ENCODE measurements at places on chromosomes 1 and 21.

- no peak for DNase-seq
Measured at GRCh38 chr1:30930631-30931173, 22.1 kb upstream of the SDC3 start.

DNA sequence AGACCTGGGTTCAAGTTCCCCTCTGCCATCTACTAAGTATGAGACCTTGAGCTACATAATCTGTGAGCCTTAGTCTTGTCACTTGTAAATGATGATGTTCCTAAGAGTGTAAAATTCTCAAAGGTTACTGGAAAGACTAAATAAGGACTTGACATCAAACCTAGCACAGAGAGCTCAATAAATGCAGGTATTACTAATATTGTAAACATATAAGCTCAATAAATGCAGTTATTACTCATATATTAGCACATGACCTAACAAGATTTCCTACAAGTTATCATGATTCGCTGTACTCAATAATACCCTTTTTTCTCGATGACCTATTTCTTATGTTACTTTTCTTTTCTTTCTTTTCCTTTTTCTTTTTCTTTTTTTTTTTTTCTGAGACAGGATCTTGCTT, 174.9 kb downstream of the ZNF281 start:
- no peak for DNase-seq

DNA sequence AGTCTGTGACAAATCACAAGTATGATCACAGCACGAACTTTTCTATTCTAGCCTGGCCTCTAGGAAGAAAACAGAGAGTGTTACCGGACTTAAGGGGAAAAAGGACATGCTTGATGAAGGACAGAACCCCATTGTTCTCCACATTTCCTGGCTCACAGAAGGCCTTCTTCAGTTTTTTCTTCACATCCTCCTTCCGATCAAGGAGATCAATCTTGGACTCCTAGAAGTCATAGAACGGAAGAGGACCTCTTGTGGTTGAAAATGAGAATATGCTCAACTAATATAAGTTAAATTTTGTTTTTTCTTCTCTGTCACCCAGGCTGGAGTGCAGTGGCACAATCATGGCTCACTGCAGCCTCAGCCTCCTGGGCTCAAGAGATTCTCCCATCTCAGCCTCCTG, 30.3 kb downstream of the YARS1 start:
- DNase-seq = no peak

- DNase-seq = no peak
Measured at GRCh38 chr1:150808121-150808520, at the start of gene CTSK. Gene CTSK, minus strand, starts transcription at chr1:150808260. Its CDS starts 1,455 bp downstream, at chr1:150806805.

DNA sequence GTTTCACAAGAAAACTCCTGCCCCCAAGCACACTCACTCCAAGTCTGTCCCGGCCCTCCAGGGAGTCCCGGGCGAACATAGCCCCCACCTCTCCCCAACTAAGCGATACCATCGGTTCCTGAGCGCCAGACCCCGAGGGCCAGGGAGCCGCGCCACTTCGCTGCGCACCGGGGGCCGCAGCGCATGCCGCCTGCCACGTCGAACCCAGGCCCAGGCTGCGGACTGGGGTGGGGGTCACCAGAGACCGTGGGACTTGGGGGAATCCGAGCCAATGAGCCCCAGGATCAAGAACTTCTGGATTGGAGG, 801 bp downstream of the RSPO1 start:
- DNase-seq = no peak

DNA sequence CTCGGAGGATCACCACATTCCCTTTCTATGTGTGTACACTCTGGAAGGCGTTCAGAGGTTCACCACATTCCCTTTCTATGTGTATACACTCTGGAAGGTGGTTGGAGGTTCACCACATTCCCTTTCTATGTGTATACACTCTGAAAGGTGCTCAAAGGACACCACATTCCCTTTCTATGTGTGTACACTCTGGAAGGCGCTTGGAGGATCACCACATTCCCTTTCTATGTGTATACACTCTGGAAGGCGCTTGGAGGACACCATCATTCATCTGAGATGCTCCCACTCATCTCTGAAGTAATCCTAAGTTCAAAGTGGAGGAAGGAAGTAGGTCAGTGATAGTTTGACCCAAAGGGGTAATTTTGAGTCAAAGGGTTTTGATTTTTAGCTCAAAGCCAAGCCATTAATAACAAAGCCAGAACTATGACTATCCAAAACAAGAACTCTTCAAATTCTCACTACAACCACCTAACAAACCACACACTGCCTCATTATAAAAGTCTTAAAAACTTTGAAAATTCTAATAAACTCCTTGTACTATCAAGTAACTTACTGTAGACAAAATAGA, 32.9 kb downstream of the NRIP1 start:
- DNase-seq = no peak

GRCh38 chr1:227318016-227318852, at the start of gene CDC42BPA:
Gene CDC42BPA, minus strand, starts transcription at chr1:227318492. Its CDS starts 1,310 bp downstream, at chr1:227317182.
- DNase-seq = no peak

- no peak for DNase-seq
Measured at GRCh38 chr1:58789996-58790660, 6.3 kb upstream of the JUN start.

GRCh38 chr1:30888391-30888790, 20.2 kb downstream of the SDC3 start:
- no peak for DNase-seq

- no peak for DNase-seq
Measured at GRCh38 chr1:227422581-227422980, 104.3 kb upstream of the CDC42BPA start.

DNA sequence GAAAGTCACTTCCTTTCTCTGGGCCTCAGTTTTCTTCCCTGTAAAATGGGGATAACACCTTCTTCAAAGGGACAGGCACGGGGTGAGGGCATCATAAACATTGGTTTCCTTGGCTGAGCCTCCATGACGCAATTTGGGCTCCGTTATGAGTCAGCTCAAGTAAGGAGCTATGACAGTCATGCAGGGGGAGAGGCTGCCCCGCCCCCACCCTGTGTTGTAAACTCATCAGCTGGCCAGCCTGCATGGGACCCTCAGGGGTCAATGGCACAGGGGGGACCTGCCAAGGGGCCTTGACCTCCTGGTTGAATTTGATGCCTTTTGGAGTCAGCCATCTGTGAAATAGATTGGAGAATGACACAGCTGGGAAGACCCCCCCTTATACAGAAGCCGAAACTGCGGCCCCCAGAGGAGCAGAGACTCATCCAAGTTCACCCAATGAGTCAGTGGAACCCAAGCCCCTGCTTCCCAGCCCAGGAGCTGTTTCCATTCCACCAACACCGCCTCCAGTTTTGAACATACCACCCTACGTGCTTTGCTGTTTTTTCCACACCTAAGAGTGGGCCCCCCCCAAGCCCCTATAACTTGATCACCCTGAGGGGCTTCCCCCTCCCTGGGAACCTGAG, 36.8 kb upstream of the RUNX3 start:
- DNase-seq = peak; percentile 64

GRCh38 chr1:156281281-156281680, 1.3 kb downstream of the SMG5 start:
- DNase-seq = peak; percentile 11

GRCh38 chr1:210711825-210712612, 383.3 kb downstream of the HHAT start:
- no peak for DNase-seq

DNA sequence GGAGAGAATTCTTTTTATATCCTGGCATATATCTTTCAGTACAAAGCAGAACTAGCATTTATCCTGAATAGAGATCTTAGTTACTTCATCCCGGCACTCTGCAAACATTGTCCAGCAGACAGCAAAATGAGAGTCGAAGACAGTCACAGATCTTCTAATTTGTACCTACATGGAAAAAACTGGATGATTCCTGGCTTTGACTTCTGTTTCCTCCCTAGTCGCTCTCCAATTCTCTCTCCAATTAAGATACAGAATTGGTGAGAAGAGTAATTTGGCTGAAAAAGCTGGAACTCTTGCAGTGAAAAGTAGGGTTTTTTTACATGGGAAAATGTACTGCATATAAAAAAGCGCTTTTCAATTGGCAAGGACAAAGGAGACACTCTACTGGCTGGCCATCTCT, 151.1 kb upstream of the C8B start:
- no peak for DNase-seq

DNA sequence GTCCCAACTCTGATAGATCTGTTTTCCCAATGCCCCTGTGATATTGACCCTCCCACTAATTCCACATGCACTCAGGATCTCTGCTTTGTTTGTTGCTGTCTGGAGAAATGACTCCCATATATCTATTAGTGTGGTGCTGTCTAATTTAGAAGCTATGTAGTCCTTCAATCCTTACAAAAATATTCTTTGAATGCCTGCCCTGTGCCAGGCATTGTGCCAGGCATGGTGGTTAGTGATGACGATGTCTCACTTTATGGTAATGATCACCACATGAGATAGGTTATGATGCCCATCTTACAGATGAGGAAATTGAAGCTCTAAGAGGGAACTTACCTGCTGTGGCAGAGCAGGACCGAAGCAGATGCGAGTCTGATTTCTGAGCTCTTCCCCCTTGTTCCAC, 12.9 kb downstream of the MYOG start:
- DNase-seq = no peak

GRCh38 chr1:119510046-119510445, 3.0 kb downstream of the HSD3B1 start:
- DNase-seq = no peak

DNA sequence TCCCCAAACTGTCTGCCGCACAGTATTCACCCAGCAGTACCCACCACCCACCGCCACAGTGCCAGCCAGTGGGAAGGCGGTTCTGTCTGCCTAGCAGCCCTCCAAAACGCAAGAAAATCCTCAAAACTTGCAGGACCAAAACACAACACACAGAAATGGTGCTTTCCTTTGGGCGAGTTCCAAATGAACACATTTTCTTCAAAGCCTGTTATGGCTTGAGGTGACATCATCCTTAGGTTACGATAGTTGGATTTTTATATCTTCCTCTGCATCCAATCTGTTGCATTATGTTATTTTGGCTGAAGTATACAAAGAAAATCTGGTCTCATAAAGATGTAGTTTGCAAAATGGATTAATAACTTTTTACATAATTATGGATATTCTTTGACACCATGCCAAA, 8.4 kb upstream of the SPRR3 start:
- no peak for DNase-seq

GRCh38 chr1:55346586-55346985, 131.4 kb upstream of the USP24 start:
- DNase-seq = no peak

GRCh38 chr1:224726441-224727182, 110.5 kb downstream of the CNIH3 start:
- no peak for DNase-seq

DNA sequence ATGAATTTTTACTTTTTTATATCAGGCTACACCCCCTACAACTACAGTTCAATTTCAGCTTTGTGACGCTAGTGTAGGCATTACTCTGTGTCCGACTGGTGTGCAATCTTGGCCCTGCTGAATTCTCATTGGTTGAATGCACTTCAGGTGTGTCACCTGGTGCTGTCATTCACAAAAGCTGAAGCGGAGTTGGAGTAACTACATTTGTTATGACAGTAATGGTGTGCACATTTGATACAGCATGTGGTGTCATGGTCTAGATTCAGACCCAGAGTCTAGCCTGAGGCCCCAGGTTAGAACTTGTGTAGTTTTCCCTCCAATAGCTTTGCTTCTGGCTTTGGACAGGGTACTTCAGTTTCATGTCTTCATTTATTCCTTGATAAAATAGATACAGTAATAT, 88.7 kb downstream of the C1orf94 start:
- no peak for DNase-seq

- DNase-seq = no peak
Measured at GRCh38 chr1:180033390-180033789, 78.8 kb downstream of the CEP350 start.

GRCh38 chr1:55015731-55016620, 17.2 kb downstream of the BSND start:
- no peak for DNase-seq

- no peak for DNase-seq
Measured at GRCh38 chr1:229526695-229527094, 18.6 kb upstream of the NUP133 start.

GRCh38 chr1:85624361-85624760, 43.8 kb downstream of the CCN1 start:
- no peak for DNase-seq

- no peak for DNase-seq
Measured at GRCh38 chr1:48960320-48960719, 183.6 kb upstream of the BEND5 start.

DNA sequence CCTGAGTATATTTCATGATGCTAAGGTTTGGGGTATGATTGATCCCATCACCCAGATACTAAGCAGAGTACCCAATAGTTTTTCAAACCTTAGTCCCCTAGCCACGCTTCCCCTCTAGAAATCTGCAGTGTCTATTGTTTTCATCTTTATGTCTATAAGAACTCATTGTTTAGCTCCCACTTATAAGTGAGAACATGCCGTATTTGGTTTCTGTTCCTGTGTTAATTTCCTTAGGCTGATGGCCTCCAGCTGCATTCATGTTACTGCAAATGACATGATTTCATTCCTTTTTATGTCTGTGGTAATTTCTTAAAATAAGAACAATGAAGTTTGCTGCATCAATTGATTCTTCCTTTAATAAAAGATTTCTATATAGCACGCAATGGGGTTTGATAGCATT, 301.3 kb downstream of the PLPP3 start:
- no peak for DNase-seq

DNA sequence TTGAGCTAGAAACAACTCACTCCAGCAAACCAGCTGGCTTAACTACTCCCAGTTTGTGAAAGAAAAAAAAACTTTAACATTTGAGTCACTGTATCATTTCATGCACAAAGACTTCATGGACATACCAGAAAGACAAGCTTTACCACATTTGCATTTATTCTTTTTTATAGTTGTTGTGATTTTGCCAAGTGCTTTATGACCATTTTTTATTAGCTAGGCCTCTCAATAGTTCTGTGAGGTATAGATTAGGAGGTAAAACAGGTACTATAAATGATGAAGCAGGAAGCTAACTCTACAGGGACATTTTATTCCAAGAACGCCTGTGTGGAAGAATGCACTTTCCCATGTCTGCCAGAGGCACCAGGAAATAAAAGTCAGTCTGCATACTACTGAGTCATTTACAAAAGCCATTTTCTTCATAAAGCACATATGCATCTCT, 8.2 kb upstream of the DENND1B start:
- DNase-seq = no peak

GRCh38 chr1:223622132-223622842, 43.2 kb downstream of the CAPN8 start:
- no peak for DNase-seq

DNA sequence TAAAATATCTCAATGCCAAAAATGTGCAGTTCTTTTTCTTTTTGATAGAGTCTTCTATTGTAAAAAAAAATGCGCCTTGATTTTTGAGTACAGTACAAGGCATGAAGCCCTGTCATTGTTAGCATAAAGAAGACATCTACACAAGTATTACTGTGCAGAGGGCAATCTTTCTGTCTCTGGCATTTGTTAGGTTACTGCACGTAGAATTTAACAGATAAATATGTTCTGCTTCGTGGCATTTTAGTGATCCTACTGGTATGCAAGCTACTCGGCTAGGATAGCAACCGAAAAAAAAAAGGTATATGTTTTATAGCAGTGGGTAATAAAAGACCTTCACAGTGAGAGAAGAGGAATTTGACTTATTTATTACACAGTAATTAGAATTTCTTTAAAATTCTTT, 492.9 kb upstream of the ADGRL2 start:
- DNase-seq = no peak

- DNase-seq = no peak
Measured at GRCh38 chr1:225446981-225447615, 19.3 kb upstream of the LBR start.

GRCh38 chr21:44767834-44768831, 33.5 kb downstream of the UBE2G2 start:
- no peak for DNase-seq

- DNase-seq = no peak
Measured at GRCh38 chr21:26969971-26970725, 3.3 kb upstream of the ADAMTS5 start.

Measured in stimulated activated CD8-positive, alpha-beta memory T cell treated with anti-CD3 and anti-CD28 coated beads, Interleukin-7, amount 100 ng/mL, for 24 hours (primary cell).